HFFc6 (cell line): ENCODE measurements at places on chromosomes 5 and 9. TPM values are rescaled to one million over a fixed set of nuclear protein-coding genes. Genes with fewer than 3 reads are reported as not detected.

- DNase-seq = no peak
Observed at GRCh38 chr5:40669606-40670390, 9.9 kb upstream of the PTGER4 start.

GABRA6 gene
- not detected in 3 replicates for total RNA-seq

DNA sequence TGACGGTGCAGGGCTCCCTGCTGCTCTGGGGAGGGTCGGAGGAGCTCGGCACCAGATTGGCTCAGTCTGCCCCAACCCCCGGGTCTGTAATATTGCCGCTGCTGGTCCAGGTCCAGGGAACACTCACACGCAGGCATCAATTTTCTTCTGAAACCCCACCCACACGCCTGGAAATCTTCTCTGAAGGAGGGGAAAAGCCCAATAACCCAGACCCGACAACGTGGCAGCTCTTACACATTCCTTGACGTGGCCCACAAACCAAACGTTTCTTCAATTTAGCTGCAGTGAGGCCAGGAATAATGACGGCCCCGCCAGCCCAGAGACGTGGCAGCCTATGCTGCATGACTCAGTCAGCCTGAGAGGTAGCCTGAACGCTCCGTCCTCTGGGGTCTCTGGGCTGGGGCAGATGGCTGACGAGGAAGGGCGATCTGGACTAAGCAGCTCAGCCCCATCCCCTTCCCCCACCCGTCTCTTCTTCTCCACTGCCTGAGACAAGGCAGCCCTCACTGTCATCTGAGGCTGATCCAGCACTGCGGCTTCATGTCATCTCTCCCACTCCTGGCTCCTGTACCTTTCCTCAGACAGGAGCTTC lies 9.9 kb upstream of the SPARC start:
- peak; percentile 96 for DNase-seq

- DNase-seq = no peak
Observed at GRCh38 chr5:72453246-72453775, 53.9 kb downstream of the ZNF366 start.

DNA sequence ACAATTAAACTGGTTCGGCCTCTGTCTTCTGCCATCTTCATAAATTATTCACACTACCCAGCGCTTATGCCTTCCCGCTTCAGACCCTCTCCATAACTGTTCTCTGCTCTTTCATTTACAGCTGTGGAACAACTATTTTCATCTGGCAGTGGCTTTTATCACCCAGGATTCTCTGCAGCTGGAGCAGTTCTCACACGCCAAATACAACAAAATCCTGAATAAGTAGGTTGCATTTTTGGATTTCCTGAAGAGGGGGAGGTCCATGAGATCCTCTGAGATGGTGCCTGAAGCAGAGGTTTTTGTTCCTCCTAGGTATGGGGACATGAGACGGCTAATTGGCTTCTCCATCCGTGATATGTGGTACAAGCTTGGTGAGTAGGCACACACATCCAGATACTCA lies 28.1 kb upstream of the INSYN2B start:
- no peak for DNase-seq

GRCh38 chr5:162684145-162684544 lies 616.6 kb downstream of the GABRG2 start:
- DNase-seq = no peak
